ENCODE measurements at places on chromosomes 1 and 21. TPM values are rescaled to one million over a fixed set of nuclear protein-coding genes. Genes with fewer than 3 reads are reported as not detected.

INKA2 gene
- total RNA-seq: 4.0 TPM

CCSAP gene
- 10.9 TPM for total RNA-seq

FCRL3 gene
- total RNA-seq: not detected

SYCP1 gene
- not detected for total RNA-seq

CLCN6 gene
- 13.7 TPM for total RNA-seq

ETV3 gene
- 21.2 TPM for total RNA-seq

OR10Z1 gene
- total RNA-seq: not detected

PLA2G2A gene
- total RNA-seq: not detected

ST6GALNAC5 gene
- 1.2 TPM for total RNA-seq

VCAM1 gene
- 0.17 TPM for total RNA-seq

IFNGR2 gene
- 44.6 TPM for total RNA-seq

TMEM125 gene
- 13.9 TPM for total RNA-seq

DSTYK gene
- 6.6 TPM for total RNA-seq

LAPTM5 gene
- 1.5 TPM for total RNA-seq

FAAH gene
- total RNA-seq: 24.8 TPM

PKN2 gene
- total RNA-seq: 44.3 TPM

REN gene
- 0.47 TPM for total RNA-seq

MEAF6 gene
- 50.3 TPM for total RNA-seq

PKNOX1 gene
- 12.7 TPM for total RNA-seq

SPRR1B gene
- total RNA-seq: 0.66 TPM

OPRD1 gene
- total RNA-seq: not detected
